ENCODE measurements at places on chromosomes 5 and 9. TPM values are rescaled to one million over a fixed set of nuclear protein-coding genes. Genes with fewer than 3 reads are reported as not detected.

DNA sequence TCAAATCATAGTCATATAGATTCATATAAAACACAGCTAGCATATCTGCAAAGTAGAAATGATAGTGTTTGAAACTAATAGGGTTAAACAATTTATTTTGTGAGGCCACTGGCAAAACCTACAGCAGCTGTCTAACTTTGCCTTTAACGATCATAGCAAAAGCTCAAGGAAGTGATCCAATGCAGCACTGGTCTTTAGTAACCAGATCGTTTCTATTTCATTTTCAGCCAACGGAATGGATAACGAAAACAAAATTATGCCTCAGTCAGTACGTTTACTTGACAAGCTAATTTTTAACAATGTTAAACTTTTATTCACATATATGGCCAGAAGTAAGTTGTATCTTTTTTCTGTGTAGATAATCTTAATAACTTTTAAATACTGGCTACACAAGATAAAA, 17.7 kb downstream of the MLLT3 start:
- peaks cover 13% of the 10 kb centered on the region for H3K4me1 ChIP-seq
- DNase-seq = peak; percentile 15
- no peaks in the 10 kb centered on the region for H3K27me3 ChIP-seq
- H3K4me3 ChIP-seq = peak overlapping the region; percentile 52
- peak overlapping the region; percentile 61 for H3K27ac ChIP-seq
- no peaks in the 10 kb centered on the region for H3K36me3 ChIP-seq

DNA sequence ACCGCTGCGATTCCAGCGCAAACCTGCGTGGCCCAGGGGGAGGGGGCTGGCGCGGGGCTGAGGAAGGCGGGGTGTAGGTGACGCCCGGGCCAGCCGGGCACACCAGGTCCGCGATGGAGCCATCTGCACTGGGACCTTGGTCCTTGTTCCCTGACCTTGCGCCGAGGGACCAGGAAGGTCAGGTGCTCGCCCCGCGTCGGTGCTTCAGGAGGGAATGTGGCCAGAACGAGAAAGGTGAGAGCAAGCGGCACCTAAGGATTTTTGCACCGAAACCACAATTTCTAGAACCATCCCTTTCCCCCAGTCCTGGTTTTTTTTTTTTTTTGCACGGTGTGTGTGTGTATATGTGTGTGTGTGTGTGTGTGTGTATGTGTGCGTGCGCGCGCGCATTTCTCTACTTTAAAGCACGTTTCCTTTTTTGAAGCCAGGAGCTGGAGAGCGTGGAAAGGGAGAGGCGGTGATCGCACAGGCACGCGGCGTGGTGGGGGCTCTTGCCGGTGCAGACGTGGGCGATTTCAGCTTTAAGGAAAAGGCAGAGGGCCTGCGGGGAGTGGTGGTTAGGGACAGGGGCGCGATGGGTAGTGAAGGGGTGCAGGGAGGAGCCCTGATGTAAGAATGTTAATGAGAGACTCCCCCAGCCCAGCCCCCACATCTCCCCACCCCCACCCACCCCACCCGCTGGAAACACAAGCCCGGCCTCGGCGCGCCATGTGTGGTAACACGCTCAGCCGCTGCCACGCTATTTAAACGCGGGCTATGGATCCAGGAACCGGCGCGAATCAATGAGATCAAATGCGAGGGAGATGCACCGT, at the start of gene NPR3:
TSS of gene NPR3 (plus strand) at position 772 of the 812 bp plus-strand sequence. CDS start 456 bp downstream, outside the sequence.
- no peaks in the 10 kb centered on the region for H3K36me3 ChIP-seq
- H3K27me3 ChIP-seq = peaks cover 32% of the 10 kb centered on the region
- H3K27ac ChIP-seq = no peak within 1 kb of the TSS
- peak within 1 kb of the TSS; percentile 82 for H3K4me3 ChIP-seq

- H3K27ac ChIP-seq = no peak overlapping the region
- DNase-seq = no peak
- H3K27me3 ChIP-seq = no peaks in the 10 kb centered on the region
- peaks cover 8% of the 10 kb centered on the region for H3K36me3 ChIP-seq
- H3K4me1 ChIP-seq = peaks cover 4% of the 10 kb centered on the region
These were observed 69.8 kb downstream of the SYK start for GRCh38 chr9:90871327-90871935.

DNA sequence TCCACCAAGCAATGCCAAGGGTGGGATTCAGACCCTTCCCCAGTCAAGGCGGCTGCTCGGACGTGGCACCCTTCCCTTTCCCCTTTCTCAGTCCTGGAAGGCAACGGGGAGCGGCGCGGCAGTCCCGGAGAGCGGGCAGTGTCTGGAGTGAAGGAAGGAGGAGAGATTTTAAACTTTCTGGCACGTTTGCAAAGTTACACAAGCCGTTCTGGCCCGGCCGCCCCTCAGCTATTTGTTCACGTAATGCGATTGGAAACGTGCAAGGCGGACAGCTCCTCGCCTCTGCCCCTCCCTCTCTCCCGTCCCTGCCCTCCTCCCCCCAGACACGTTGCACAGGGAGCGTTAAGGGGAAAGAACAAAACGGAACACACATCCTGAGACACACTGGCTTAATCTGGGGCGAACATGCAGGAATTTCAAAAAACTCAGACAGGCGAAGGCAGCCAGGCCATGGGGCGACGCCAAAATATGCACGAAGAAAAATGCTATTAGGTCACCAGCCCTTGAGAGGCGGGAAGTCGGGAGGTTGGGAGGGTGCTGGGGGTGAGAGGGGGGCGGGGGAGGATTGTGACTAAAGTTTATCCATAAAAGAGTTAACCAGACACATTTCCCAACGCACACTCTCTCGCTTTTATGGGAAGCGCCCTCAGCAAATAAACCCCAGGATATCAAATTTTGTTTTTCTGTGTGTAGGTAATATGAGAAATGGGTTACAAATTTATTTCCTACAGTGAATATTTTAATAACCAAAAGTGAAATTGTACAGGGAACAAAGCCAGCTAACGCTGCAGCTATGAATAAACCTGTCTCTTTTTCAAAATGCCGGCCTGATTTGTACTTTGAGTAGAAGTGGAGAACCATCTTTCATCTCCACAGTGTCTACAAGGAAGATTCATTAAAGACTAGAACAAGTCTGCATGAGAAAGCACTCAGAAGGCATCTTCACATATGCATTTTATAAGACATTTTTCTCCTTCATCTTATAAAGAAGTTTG, at the start of gene LOX:
TSS of gene LOX (minus strand) at position 144 of the 995 bp plus-strand sequence. CDS start 274 bp downstream, outside the sequence.
- peaks cover 14% of the 10 kb centered on the region for H3K27me3 ChIP-seq
- H3K4me3 ChIP-seq = peak within 1 kb of the TSS; percentile 23
- H3K4me1 ChIP-seq = peaks cover 6% of the 10 kb centered on the region
- no peaks in the 10 kb centered on the region for H3K36me3 ChIP-seq

DNA sequence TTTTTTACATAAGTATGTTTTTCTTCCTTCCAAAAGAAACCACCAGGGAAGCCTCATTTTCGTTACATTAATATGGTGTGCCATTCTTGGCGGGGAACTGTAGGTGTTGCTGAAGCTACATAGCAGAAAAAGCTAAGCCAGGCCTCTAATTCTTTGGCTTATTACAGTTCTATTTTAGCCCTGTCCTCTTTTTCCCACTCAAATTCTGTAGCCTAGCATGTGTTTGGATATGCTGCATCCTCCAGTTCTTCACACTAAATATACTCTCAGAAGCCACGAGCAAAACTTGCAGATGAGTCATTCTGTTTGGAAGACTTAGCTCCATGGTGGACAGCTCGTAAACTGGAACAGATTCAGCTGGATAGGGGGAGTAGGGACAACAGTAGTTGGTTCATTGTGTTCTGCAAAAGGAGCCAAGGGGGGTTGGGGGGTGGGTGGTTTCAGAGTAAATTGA, 369.4 kb downstream of the TMEM161B start:
- no peak overlapping the region for H3K4me3 ChIP-seq
- no peak overlapping the region for H3K27ac ChIP-seq
- DNase-seq = no peak
- H3K36me3 ChIP-seq = no peaks in the 10 kb centered on the region
- H3K27me3 ChIP-seq = no peaks in the 10 kb centered on the region

GRCh38 chr5:142740474-142741242, 29.5 kb upstream of the ARHGAP26 start:
- H3K4me1 ChIP-seq = peaks cover 19% of the 10 kb centered on the region
- no peak overlapping the region for H3K4me3 ChIP-seq
- H3K27me3 ChIP-seq = peaks cover 4% of the 10 kb centered on the region
- no peaks in the 10 kb centered on the region for H3K36me3 ChIP-seq

DNA sequence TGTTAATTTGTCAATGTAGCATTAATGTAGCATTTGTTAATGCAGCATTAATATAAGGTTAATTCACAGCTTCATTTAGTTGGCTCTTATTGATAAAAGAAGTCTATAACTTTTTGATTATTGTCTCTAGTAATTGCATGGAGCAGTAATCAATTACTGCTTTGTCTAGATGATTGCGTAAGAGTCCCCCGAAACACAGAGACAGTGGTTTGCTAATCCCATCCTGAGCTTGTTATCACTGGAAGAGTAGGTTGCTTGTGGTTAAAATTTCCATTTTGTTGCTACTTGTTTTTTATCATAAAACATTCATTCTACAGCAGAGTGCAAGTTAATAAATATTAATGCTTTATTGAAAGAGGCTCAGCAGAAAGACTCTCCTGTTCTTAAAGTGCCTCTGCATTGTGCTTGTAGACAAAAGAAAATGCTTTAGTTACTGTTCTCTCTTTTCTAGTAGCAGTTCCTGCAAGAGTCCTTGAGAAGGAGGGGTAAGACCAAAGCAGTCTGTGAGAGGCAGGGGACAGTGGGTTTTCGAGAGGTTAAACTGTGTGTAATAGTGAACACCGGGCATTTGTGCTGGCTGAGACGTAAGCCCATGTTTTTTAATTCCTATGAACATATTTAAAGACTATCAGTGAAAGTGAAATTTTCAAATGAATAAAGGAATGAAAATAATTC, 291.7 kb downstream of the TRPM3 start:
- H3K36me3 ChIP-seq = no peaks in the 10 kb centered on the region
- H3K27me3 ChIP-seq = peaks cover 4% of the 10 kb centered on the region
- DNase-seq = no peak
- no peaks in the 10 kb centered on the region for H3K4me1 ChIP-seq
- H3K4me3 ChIP-seq = no peak overlapping the region

DNA sequence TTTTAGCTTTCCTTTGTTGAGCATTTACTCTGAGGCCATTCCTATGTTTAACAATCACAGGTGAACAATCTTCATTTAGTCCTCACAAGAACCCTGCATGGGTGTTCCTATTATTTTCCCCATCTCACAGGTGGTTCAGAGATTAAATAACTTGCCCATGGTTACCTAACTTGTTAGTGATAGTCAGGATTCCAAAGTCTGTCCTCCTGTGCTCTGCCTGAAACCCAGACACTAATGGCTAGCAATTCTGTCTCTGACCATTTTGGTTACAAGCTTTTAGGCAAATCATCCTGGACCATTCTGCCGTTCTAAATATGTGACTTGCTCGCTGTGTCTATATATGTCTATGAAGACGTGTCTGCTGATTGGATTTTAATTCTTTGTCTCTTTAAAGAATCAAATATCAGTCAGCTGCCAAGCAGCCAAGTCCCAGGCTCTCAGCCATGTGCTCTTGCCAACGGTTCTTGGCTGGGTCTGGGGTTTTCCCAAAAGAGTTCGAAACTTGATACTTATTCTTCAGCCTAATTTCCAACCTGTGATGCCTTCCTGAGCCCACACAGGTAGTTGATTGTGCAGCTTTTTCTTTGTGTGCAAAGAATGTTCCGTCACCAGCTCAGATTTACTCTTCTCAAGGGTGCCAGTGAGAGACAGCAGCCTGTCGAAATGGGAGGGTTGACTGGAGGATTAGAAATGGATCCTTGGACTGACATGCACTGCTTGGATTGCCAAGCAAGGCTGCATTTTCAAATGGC, 121.7 kb downstream of the NREP start:
- no peak overlapping the region for H3K4me3 ChIP-seq
- peaks cover 3% of the 10 kb centered on the region for H3K27me3 ChIP-seq
- H3K27ac ChIP-seq = no peak overlapping the region
- no peaks in the 10 kb centered on the region for H3K36me3 ChIP-seq
- no peaks in the 10 kb centered on the region for H3K4me1 ChIP-seq

DNA sequence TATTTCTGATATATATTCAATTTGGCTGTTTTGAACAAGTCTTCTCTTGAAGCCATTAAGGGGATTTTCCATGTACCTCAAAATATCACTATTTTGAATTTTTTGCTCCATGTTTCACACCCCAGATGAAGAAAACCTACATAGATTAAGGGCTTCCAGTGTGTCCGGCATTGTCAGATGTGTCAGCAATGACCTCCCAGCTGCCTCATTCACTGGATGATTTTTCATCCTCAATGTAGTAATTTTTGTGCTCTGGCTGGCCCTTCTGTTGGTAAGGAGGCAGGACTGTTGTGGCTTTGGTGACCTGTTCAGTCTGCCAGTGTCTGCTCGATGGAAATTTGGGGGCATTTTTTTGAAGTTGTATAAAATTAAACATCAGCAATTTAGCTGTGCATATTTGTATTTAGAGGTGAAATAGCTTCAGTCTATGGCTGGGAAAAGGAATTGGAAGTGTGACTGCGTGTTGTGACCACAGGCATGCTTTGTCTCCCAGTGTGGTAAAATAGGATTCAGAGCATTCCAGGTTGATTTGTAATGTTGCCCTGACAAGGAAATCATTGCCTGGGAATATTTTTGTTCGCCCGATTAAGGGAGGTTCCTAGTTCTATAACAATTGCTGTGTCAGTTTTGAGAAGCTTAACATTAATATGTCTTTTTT, 312.4 kb downstream of the ARHGEF28 start:
- H3K27me3 ChIP-seq = peaks cover 2% of the 10 kb centered on the region
- H3K27ac ChIP-seq = no peak overlapping the region
- H3K4me3 ChIP-seq = no peak overlapping the region

- peak overlapping the region; percentile 94 for H3K27ac ChIP-seq
- H3K4me1 ChIP-seq = peaks cover 90% of the 10 kb centered on the region
- H3K27me3 ChIP-seq = peaks cover 9% of the 10 kb centered on the region
- DNase-seq = no peak
- H3K4me3 ChIP-seq = peak overlapping the region; percentile 71
These were observed 11.5 kb downstream of the CXXC5 start for GRCh38 chr5:139659695-139660101.

- H3K36me3 ChIP-seq = no peaks in the 10 kb centered on the region
- no peak overlapping the region for H3K4me3 ChIP-seq
- no peak for DNase-seq
- no peaks in the 10 kb centered on the region for H3K4me1 ChIP-seq
- H3K27me3 ChIP-seq = peaks cover 8% of the 10 kb centered on the region
These were observed 13.7 kb downstream of the IRX4 start for GRCh38 chr5:1868886-1869475.

DNA sequence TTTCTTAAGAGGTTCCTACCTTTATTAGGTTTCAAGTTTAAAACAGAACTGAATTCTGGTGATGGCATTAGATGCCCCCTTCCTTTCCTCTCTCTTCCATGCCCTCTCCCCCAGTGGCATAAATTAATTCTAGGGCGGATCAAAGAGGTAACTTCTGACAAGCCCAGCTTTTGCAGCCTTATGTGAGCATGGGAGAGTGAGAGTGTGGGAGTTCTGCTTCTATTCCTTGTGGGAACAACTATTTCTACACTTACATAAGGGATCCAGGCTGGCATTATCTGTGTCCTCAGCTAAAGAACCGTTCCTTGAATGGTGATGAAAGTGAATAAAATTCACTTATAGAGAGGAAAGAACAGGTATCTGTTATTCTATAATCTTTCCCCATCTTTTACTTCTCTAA, 437.6 kb downstream of the KIF4B start:
- no peaks in the 10 kb centered on the region for H3K36me3 ChIP-seq
- no peak for DNase-seq
- no peak overlapping the region for H3K4me3 ChIP-seq
- H3K27ac ChIP-seq = no peak overlapping the region
- no peaks in the 10 kb centered on the region for H3K27me3 ChIP-seq
- no peaks in the 10 kb centered on the region for H3K4me1 ChIP-seq

The ASB6 gene
- polyA plus RNA-seq = 26.6 TPM

The ISL1 gene
- polyA plus RNA-seq = not detected

The UAP1L1 gene
- 1.4 TPM for polyA plus RNA-seq

The GCNT4 gene
- polyA plus RNA-seq = not detected

The ATP6V1G1 gene
- 190 TPM for polyA plus RNA-seq
